ENCODE measurements at places on chromosomes 7 and 10.

GRCh38 chr7:147513451-147513850 is 1077.1 kb upstream of the C7orf33 start:
- DNase-seq = no peak

DNA sequence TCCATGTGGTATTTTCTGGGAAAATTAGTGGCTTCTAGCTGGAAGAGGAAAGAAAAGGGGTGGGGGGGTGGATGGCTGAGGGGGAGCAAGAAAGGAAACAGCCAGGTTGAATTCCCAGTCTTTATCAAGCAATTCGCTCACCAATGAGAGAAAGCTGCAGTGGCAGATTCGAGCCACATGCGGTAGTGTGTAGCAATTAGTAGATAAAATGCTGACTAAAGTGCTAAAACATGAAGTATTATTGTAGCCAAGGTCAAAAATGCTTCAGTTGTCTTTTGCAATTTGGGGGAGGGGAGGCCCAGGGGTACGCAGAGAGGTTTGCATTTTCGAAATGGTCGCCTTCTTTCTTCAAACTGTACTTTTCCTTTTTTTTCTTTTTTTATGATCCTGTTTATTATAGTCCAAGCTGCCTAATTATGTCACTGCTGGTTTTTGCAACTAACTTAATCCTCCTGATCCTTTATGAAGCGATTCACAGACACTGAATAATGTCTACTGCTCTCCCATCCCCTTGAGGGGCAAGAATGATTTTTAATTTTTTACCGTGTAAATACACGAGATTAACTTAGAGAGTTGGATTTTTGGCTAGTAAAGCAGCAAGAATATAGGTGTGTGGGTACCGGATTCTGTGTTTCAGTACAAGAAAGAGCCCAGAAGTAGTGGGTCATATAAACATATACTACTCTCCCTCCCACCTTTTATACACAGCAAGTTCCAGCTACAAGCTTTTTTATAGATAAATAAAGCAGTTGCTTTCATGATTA is 3.6 kb upstream of the ARID5B start:
- DNase-seq = no peak

DNA sequence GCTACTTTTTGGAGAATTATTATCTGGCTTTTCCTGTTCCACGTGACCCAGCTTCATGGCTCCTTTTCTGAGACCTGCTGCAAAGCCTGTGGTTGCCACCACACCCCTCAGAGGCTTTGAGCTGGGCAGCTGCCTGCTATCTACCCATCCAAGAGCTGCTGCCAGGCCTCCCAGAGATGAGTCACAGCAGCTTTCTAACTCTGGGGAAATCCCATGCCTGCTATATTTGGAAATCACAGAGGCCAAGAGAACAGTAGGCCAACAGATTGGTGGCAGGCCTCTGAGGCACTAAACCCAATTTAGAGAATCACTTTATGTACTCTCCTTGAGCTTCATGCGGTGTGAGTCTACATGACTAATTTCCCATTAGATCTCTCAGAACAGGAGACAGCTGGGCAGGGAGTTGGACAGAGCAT is 35.2 kb downstream of the SGCE start:
- DNase-seq = no peak

DNA sequence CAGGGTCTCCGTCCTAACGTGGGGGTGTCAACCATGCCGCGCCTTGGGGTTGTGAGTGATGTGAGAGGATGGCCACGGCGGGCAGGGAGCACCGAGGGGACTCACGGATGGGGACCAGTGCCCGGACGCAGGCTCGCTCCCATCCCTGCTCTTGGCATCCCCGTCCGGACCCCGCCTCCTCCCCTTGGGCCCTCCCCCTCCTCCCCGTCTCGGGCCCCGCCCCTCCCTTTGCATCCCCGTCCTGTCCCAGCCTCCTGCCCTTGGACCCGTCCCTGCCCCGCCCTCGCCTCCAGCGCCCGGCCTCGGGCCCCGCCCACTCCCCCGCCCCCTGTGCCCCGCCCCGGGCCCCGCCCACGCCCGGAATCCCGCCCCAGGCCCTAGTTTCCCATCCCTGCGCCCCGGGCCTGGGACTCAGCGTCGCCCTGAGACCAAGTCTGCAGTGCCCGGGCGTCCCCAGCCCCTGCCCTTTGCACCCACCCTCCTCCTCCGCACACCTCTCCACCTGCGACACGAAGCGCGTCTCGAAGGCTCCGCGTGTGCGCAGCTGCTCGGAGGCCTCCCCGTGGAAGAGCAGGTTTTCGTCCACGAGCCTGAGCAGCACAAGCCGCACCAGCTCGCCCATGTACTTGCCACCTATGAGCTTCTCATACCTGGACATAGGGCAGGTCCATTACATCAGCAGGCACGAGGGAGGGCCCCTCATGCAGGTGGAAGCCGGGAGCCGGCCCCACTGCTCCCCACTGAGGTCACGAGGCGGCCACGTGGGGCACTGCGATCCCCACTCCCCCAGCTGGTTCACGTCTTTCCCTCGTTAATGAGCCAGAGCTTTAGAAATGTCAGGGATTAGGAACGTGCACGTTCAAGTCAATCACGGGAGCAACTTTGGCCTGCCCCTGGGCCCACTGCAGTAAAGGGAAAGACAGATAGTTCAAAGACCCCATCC is 5.1 kb upstream of the MYL7 start:
- DNase-seq = no peak

- DNase-seq = no peak
Measured at GRCh38 chr7:70005480-70005879, 407.2 kb downstream of the AUTS2 start.

DNA sequence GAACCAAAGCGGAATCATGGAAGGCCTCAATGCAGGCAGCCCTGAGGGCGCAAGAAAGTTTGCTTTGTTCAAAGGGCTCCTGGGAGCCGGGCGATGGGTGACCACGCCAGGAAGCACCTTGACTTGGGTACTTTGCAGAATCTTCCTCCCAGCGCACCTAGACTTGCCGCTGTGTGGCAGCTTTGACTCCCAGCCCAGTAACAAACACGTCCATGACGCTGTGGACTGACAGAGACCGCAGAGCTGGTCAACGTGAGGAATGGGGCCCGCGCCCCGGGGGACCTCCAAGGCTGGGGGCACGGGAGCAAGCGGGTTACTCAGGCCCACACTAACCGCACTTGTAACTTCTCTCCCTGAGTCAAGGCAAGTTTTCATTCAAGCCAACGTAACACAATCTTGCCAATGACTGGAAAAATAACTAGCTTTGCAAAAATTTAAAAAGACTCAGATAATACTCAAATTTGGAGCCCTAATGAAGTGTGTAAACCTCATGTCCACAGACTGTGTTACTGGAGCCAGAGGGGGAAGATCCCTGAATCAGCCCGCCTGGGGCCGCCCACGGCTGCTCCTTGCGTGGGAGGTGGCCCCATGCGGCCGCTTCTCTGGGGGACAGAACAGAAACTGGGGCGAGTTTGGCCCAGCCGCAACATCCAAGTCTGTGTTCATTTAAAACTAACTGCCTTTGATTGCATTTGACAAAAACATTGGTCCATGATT is 130.8 kb downstream of the DNAJB6 start:
- DNase-seq = no peak

GRCh38 chr7:130957137-130957513 is 223.1 kb upstream of the KLF14 start:
- DNase-seq = no peak

GRCh38 chr7:6310271-6310993 is 38.0 kb upstream of the CYTH3 start:
- no peak for DNase-seq

DNA sequence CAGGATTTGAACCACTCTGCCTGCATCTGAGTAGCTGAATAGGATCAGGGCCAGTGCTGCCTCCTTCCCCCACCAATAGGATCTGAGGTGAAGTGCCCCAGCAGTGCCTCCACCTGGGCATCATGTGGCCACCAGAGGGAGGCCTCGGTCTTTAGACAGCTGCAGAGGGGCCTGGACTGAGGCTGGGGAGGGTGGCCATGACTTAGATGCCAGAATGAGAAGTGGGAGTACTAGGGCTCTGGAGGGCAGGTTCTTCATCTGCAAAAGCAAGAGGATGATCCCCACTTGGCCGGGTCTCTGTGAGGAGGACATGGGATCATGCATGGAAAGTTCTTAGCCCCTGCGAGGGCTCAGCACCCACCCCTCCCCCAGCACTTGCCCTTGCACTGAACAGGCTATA is 56.9 kb downstream of the NEUROG3 start:
- no peak for DNase-seq

- no peak for DNase-seq
Measured at GRCh38 chr10:22029445-22030236, 26.1 kb upstream of the DNAJC1 start.

DNA sequence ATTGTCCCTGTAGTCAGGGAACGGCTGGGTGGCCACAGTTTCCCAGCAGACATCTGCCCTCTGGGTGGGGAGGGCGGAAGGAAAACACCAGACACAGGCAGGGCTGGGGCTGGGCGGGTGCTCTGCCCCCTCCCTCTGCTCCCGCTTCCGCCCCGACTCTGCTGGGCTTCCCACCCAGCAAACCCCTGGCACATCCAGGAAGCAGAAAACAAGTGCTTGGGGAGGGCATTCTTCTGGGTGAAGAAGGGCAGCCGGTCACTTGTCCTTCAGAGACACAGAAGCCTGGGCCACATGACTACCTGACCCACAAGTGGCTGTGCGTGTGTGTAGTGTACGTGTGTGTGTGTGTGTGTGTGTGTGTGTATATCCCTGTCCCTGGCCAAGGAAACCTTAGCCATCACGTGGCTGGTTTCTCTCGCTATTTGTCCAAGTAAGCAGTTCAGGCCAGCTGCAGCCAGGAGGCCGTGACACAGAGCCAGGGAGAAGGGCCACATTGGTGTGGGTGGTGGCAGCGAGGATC is 77.9 kb downstream of the ZMIZ1 start:
- DNase-seq = no peak
